ENCODE measurements at places on chromosomes 2 and 18. TPM values are rescaled to one million over a fixed set of nuclear protein-coding genes. Genes with fewer than 3 reads are reported as not detected.
A peak's percentile ranks its signal among the peaks of the same experiment; 100 is the strongest.

DNA sequence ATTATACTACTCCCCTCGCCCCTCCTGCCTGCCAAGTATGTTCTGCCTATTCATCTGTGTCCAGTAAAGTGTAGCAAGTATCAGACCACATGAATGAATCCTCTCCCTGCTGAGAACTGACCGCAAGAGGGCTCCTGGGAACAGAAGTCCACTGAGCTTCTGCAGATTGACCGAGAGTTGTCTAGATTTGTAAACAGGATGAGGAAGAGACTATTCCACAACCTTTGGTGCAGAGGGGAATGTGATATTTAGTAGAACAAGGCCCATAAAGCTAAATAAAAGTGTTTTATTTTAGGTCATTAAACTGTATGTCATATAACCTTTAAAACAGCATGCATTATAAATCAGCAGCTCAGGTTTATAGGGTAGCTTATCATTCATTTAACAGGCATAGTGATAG is 377.0 kb downstream of the DCC start:
- DNase-seq, result peak; percentile 37

DNA sequence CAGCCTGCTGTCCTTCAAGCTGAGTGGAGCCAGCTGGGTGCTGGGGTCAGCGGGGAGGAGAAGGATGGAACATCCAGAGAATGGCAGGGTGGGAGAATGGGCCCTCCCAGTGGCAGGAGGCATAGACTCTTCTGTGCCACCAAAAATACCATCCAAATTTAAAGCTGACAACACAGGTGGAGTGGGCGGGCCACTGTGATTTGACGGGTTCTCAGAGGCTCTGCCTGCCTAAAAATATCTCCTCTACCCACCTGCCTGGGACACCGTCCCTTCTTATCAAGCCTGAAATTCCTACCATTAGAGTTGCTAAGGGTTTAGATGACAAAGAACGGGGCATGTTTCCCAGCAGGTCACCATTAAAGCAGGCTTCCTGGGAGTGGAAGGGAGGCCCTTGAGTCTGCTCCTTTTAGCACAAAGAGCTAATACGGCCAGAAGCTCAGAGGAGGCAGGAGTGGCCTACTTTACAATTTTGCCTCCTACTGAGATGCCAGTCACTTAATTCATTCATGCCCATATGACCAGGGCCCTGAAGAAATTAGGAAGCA is 19.8 kb upstream of the MARCHF4 start:
- DNase-seq, result no peak

- no peak for DNase-seq
Measured at GRCh38 chr2:64359892-64360657, 93.9 kb upstream of the LGALSL start.

DNA sequence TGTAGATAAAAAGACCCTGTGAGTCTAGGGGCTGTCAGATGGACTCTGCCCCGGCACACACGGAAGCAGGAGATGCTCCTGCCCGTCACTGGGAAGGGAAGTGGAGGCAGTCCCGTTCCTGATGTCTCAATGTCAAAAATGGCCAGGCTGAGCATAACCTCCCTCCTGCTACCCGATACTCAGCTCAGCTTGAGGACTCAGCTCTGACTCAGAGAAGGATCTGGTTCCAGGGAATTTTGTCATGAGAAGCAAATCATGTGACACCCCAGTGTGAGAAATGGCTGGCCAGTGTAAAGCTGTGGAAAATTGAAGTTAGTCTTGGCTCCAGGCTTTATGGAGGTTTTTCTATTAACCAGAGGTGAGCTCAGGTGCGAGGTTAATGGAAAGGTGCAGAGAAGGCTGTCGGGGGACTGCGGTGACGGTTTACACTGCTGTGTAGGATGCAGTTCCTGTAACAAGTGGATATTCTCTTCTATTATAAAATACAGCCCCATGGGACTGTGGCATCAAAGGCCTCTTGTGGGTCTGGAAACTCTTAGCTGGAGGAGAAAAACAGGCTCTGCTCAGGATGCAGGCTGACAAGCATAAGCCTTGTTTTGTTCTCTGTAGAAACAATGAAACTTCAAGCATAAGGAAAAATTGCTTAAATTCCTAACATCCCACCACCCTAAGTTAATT is 24.7 kb upstream of the AGAP1 start:
- DNase-seq, result peak; percentile 50

DNA sequence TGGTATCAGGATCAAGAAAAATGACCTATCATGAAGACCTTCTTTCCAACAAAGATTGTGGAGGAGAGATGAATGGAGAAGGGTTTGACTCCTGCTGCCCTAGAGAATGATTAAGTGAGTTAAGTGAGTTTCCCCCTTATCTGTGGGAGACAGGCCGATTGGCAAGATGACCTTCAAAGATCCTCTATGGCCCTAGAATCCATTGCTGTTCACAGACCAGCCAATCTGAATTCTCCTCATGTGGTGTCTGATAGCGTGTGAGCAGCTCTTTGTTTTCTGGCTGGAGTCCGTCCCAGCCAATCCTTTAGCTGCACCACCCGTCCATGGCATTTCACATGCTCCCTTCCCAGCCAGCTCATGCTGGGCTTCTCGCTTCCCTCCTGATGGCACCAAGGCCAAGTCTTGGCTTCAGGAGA is 79.4 kb downstream of the MARCHF4 start:
- peak; percentile 87 for DNase-seq

DNA sequence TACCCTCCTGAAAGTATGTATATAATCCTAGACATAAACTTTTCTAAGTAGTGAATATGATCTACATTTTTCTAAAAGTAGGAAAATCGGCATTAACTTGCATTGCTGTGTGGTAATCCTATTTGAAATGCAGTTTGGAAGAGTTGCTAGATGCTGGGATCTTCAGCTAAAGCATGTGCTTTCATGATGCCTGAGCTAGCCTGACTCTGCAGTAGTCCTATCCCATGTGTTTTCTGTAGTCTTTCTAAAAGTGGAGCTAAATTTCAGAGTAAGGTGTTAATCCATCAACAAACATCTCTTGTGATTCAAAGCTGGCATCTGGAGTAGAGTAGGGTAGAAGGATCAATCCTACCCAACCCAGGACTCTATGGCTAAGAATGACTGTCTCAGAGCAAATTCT is 229.4 kb downstream of the THSD7B start:
- no peak for DNase-seq

GRCh38 chr2:160223560-160223959 is 23.5 kb upstream of the ITGB6 start:
- no peak for DNase-seq

- DNase-seq, result no peak
Measured at GRCh38 chr2:24164416-24164973, 10.4 kb upstream of the FAM228A start.

DNA sequence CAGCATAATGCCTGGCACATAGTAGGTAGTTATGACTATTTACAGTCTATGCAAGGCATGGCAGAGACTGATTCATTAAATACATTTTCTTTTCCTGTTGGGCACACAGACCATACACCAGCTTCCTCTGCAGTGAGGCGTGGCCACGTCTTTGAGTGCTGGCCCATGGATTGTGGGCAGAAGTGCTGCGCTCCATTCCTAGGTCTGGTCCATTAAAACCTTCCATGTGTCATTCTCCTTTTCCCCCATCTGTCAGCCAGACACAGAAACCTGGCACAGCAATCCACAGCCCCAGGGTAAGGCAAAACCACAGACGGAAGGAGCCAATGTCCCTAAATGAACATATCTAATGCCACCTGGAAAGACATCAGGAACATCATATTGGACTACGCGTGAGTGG is 141.9 kb downstream of the TTC32 start:
- DNase-seq, result no peak

- no peak for DNase-seq
Measured at GRCh38 chr2:218398437-218399390, 954 bp upstream of the CTDSP1 start.

GRCh38 chr2:149389506-149390167 is 59.2 kb downstream of the LYPD6 start:
- no peak for DNase-seq

DNA sequence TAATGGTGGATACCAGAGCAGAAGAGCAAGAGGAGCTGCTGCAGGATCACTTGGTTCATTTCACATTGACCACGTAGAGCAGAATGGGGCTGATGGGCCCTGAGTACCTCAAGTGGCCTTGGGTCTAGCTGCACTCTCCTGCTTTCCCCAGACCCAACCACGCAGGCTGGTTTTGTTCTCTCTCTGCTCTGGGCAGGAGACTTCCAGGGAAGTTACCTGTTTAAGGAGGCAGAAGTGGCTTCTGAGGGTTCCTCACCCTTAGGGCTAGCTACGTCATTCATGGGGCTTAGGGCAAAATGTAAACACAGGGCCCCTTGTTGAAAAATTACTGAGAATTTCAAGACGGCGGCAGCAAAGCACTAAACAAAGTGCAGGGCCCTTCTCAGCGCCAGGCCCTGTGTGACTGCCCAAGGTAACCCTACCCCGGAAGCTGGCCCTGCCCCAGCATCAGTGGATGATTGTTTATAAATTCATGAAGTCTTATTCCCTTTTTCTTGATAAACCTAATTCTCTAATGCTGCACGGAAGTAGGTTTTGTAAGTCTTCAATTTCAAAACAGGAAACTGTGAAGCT is 75.9 kb downstream of the TMEM182 start:
- DNase-seq, result no peak

- DNase-seq, result no peak
Measured at GRCh38 chr2:111694700-111695101, 189.3 kb downstream of the ANAPC1 start.

DNA sequence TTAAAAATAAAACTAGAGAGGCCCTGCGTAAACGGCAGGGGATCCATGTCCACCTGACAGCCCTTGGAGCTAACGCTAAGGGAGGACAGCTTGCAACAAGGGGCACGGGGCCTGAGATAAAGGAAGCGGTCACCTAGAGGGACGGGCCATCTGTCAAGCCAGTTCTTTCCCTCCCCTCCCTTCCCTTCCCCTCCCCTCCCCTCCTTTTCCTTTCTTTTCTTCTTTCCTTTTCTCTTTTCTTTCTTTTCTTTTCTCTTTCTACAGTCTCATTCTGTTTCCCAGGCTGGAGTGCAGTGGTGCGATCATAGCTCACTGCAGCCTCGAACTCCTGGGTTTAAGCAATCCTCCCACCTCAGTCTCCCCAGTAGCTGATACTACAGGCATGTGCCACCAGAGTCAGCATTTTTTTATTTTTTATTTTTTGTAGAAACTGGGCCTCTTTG is 34.5 kb upstream of the CTAGE1 start:
- DNase-seq, result no peak

DNA sequence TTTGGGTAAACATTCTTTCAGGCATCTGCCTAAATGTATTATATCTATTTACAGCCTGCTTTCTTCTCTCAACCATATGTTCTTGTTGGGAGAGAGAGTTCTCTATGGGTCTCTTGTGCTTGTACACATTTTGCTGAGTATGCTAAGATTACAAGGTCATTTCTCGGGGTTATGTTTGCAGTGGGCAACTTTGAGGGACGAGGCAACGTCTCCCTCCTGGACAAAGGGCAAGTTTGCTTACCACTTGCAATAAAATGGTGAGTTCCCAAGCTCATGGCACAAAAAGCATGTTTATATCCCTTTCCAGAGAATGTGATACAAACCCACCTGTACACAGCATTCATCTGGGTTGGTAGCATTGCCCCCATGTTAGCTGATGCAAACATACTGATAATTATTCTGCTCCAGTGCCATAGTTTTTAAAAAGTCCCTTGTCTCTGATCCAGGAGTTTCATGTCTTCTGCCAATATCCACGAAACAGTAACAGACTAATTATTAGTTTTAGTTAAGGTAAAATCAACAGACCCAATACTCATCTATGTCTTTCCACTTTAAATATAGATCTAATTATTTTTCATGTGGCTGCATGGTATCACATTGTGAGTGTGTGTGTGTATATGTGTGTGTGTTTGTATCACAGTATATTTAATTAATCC is 84.2 kb upstream of the MAPK4 start:
- DNase-seq, result no peak

CRYGC gene
- not detected for total RNA-seq

TGFA gene
- total RNA-seq, result 11.2 TPM

CAPN14 gene
- 2.8 TPM for total RNA-seq

CHRNG gene
- total RNA-seq, result not detected

ZNF521 gene
- total RNA-seq, result 130 TPM

PTPRN gene
- 18.1 TPM for total RNA-seq

BMP10 gene
- total RNA-seq, result not detected

PLCD4 gene
- total RNA-seq, result 1.2 TPM
